Stimulated activated CD4-positive, alpha-beta T cell treated with anti-CD3 and anti-CD28 coated beads, TNF-alpha, amount 100 ng/mL, for 1 hour (primary cell): ENCODE measurements at places on chromosomes 13 and 19.

- no peak for DNase-seq
These were observed 551 bp downstream of the FZR1 start for GRCh38 chr19:3506384-3507340.

GRCh38 chr13:24648983-24649687 is 31.1 kb upstream of the ATP12A start:
- no peak for DNase-seq

DNA sequence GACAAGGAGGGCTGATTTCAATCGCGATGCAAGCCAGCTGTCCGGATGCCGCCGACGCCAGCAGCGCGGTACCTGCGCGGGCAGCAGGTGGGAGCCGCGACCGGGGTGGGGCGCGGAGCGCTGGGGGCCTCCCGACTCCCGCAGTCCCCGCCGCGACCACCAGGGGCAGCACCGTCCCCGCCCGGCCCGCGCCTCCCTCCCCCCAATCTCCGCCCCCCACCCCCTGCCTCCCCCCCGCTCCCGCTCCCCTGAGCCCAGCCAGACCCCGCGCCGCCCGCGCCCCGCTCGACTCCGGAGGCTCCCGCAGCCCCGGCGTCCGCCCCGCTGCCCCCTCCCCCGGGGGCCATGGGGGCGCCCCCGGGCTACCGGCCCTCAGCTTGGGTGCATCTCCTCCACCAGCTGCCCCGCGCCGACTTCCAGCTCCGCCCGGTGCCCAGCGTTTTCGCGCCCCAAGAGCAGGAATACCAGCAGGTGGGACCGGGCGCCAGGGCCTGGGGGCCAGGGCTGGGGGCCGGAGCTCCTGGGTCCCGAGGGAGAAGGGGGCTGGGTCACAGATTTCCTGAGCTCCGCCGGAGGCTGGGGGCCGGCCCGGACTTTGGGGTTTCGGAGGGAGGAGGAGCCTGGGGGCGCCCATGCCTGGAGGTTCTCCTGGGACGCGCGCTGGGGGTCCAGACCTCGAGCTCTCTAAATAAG is at the start of gene TTYH1:
Gene TTYH1 (plus strand): TSS at position 257 of the 693 bp plus-strand sequence. CDS start 89 bp downstream, at position 346.
- peak; percentile 48 for DNase-seq

DNA sequence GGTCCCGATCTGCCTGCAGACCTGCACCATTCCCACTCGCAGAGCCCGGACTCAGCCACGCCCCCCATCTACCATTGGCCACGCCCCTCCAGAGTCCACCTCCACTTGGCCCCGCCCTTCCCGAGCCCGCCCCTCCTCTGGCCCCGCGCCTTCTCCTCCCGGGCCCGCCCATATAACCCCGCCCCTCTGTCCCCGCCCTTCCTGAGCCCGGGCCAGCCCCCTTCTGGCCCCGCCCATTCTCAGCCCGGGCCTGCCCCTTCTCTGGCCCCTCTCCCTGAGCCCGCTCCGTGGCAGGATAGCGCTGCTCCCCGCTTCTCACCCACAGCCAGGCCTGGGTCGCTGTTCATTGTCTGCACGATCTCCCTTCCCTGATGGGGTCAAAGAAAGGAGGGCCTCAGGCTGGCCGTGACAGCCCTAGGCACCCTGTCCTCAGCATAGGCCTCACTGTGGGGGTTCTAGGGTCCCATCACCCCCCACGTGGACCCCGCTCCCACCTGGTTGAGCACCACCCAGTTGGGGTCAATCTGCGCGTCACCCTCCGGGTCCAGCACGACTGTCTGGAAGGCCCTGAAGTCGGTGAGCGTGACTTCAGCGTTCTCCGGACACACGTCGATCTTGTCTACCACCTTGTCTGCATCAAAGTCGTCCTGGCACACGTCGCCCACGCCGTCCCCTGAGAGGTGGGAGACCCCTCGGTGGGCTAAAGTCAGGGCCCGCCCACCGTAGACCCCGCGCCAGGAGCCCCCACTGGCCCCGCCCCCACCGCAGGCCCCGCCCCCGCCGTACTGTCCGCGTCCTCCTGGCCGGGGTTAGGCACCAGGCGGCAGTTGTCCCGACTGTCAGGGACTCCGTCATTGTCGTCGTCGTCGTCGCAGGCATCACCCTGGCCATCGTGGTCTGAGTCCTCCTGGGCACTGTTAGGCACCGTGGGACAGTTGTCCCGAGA is 5.7 kb downstream of the COMP start:
- DNase-seq, result peak; percentile 55

DNA sequence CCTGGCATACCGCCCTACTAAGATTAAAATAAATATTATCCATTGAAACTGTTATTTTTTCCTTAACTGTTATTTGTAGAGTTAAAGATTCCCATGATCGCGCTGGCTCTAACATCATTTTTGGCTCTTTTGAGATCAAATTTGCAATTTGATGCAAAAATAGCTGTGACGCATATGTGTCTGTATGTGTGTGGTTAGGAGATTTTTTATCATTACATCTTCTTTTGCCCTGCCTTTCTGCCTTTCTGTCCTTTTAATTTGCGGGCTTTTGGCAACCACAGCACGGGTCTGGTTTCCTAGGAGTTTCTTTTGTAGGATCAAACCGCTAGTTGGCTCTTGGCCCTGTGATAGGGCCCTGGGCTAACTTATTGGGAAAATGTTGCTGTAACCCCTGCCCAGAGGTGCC is 37.3 kb upstream of the ALOX5AP start:
- DNase-seq, result no peak

GRCh38 chr19:21677696-21678418 is 89.5 kb downstream of the ZNF100 start:
- no peak for DNase-seq

- DNase-seq, result no peak
These were observed 135.5 kb downstream of the FOXO1 start for GRCh38 chr13:40530961-40531360.

DNA sequence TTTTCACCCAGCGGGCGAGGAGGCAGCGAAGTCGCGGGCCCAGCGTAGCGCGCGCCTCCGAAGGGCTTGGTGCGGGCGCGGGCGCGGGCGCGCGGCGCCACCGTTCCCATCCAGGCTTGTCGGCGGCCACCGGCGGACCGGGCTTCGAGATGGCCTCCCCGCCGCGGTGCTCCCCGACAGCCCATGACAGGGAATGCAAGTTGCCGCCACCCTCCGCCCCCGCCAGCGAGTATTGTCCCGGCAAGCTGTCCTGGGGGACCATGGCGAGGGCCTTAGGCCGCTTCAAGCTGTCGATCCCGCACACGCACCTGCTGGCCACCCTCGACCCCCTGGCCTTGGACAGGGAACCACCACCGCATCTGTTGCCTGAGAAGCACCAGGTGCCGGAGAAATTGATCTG is at the start of gene WDR88:
Gene WDR88 (plus strand): TSS at position 94 of the 400 bp plus-strand sequence. CDS start 56 bp downstream, at position 150.
- DNase-seq, result no peak

DNA sequence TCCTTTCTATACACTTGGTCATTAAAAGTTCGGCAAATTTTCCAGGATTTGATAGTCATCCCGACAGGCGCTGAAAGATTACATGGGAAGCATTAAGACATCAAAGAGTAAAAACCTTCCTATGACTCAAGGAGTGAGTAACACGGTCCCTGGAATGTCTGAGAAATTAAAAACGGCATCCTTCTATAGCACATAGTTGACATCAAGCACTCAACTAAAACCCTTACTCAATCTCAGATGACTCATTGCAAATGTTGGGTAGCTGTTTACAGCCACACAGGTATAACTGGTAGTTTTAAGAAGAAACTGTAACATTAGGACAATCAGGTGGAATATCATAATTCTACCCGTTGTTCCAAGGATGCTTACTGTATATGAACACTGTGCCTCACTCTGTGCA is 6.4 kb upstream of the LGALS13 start:
- DNase-seq, result no peak

DNA sequence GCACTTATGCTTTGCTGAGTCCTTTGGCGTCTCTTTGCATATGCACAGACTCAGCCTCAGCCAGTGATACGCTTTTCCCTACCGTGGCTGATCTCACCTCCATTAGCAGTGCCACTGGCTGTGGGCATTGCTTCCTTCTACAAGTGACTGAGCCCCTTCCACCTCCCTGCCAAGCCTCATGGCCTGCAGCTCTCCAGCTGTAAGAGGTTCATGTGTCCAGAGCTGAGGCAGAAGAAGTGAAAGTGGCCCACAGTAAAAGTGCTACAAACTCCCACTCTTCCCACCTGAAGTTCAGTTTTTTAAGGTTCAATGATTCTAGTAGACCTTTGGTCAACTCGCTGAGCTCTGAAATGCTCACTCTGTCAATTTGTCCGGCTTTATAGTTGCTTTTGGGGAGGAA is 44.7 kb downstream of the SMARCA4 start:
- DNase-seq, result no peak

- no peak for DNase-seq
These were observed 24.9 kb downstream of the TEX26 start for GRCh38 chr13:30957258-30957943.

DNA sequence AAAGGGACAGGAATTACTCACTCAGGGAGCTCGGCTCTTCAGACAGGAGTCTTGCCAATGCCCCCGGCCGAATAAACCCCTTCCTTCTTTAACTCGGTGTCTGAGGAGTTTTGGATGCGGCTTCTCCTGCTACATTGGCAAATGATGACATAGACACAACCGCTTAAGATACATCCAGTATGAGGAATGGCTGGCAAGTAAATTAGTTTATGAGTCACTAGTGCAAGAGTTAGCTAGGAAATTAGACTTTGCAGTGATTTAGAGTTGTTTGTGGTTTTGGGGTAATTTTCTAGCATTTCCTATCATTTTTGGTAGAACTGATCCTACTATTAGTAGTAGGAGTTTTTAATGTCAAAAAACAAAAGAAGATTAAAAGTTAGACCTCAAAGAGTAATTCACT is 166.2 kb downstream of the SLITRK1 start:
- no peak for DNase-seq

- no peak for DNase-seq
These were observed 8.1 kb upstream of the SLC25A42 start for GRCh38 chr19:19055701-19056100.

DNA sequence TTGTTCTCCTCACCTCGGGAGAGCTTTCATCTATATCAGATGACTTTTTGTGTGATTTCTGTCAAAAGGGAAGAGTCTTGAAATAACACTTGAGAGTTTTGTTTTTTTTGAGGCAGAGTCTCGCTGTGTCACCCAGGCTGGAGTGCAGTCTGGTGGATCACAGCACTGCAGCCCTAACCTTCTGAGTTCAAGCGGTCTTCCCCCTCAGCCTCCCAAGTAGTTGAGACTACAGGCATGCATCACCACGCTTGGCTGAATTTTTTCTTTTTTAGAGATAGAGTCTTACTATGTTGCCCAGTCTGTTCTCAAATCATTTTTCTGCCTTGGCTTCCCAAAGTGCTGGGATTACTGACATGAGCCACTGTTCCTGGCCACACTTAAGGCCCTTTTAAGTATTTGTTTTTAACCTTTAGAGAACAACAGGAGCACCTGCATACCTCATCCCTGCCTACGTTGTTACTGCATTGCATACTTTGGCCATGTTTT is 11.4 kb downstream of the NDFIP2 start:
- no peak for DNase-seq

DNA sequence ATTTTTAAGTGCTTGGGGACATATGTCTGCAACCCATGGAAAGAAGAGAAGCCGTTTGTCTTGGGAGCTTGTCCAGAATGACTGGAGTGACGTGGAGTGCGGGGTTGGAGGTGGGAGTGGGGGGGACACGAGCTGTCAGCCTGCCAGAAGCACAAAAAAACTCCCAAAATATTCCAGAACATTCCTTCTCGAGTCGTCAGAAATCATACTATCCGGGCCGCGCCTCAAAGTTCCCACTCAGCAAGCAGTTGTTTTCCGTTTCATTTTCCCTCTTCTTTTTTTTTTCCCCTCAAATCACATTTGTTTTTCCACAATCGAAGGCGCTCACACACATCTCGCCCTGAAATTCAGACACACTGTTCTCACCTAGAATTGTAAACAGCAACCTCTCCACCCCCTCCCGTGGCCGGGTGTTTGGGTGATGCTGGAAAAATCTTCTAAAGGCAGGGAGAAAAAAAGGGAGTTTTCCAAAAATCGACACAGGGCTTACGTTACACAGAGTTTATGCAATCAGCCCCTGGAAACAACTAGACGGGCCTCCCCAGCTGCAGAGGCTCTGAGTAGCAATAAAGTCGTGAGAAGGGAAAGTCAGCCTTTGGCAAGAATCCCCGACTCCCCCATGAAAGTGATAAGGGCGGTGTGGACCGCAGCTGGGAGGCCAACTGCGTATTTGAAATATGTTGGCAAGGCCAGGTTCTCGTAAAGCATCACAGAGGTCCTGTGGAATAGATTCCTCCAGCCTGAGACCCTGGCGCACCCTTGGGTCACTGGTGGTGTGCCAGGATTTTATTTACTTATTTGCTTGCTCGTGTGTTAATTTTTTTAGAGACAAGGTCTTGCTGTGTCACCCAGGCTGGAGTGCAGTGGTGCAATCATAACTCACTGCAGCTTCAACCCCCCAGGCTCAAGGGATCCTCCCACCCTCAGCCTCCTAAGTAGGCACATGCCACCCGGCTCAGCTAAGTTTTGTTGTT is 31.2 kb upstream of the KLF2 start:
- no peak for DNase-seq

GRCh38 chr19:13917888-13918406 is 11.9 kb downstream of the CC2D1A start:
- DNase-seq, result no peak

DNA sequence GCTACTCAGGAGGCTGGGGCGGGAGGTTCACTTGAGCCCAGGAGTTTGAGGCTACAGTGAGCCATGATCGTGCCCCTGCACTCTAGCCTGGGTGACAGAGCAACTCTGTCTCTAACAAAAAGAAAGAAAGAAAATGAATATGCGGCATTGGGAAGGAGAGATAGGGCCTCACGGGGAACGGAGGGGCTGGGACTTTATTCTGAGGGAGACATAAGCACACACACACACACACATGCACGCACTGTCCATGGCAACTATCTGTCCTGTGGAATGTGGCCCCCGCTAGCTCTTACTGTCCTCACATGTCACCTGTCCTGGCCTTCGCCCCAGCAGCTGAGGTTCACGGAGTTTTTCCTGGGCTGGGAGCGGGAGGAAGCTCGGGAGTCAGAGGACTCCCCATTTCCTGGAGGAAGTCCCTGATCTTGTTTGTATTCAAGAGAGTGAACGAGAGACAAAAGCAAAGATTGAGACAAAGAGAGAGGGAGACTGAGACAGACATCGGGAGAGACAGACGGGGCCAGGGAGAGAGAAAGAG is 654 bp downstream of the STAP2 start:
- DNase-seq, result no peak

DNA sequence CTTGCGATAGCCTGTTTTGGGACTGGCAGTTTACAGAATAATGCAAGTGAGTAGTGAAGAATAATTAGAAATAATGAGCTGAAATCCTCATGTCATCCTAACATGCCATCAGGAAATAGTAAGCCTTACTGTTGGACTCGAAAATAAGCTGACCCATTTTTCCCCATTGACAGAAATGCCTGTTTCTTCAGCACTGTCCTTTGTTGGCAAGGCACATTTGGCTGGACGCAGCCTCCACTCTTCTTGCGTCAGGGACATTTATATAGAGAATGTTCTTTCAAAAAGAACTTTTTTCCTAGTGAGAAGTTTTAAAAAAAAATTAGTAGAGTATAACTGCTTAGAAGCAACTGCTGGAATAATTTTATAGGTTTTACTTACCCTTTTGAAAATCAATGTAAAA is 47.1 kb downstream of the ARHGAP35 start:
- no peak for DNase-seq

- no peak for DNase-seq
These were observed 38.9 kb upstream of the IPO5 start for GRCh38 chr13:97914540-97914939.

GRCh38 chr13:109665781-109666249 is 120.6 kb downstream of the IRS2 start:
- DNase-seq, result no peak

GRCh38 chr19:35788205-35788960 is 13.0 kb downstream of the ARHGAP33 start:
- no peak for DNase-seq
